ENCODE measurements at places on chromosomes 5 and 9.
A peak's percentile ranks its signal among the peaks of the same experiment; 100 is the strongest.

- DNase-seq, result peak; percentile 51
Observed at GRCh38 chr9:24245988-24246387, 299.7 kb downstream of the IZUMO3 start.

- no peak for DNase-seq
Observed at GRCh38 chr9:101578378-101578777, 16.4 kb downstream of the PPP3R2 start.

DNA sequence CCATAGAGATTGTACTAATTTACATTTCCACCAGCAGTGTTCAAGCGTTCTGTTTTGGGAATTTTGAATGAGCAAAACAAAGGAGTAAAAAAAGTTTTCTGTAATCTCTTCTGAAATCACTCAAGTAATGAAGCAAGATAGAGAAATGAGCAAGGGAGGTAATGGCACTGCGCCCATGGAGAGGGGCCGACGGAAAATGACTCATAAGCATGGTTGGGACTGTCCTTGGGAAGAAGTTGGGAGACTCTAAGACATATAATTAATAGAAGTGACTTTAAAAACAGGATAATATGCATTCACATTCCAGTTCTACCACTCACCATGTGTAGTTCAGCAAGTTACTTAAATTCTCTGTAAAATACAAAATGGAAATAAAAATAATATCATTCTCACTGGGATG lies 62.5 kb upstream of the C5orf46 start:
- DNase-seq, result no peak

GRCh38 chr5:38267372-38267771 lies 9.0 kb downstream of the EGFLAM start:
- DNase-seq, result no peak

- no peak for DNase-seq
Observed at GRCh38 chr9:19522558-19522957, 113.7 kb downstream of the ACER2 start.

- no peak for DNase-seq
Observed at GRCh38 chr9:124045830-124046177, 34.2 kb downstream of the LHX2 start.

DNA sequence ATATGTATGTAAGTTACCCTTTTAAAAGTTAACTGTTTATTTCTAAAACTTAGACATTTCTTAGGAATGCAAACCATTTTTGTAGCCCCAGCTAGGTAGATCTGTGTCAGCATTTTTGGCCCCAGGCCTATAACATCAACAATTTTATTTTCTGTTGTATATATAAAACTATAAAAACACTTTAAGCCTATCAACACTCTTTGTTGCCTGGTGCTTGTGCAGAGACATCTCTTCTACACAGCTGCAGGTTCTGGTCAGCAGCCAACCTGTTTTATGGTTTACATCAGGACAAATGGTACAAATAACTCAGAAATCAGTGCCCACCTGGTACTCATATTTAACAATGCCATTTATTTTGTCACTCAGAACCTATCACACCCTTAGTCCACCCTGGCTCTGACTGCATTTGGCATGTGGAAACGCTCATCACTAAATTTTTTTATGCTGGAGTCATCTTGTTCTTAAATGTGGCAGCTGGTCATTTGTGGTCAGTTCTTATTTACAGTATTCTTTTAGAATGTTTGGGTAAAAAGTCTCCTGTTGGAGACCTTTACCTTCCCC lies 173.4 kb downstream of the DNAH5 start:
- DNase-seq, result no peak

GRCh38 chr5:134577796-134578577 lies 52.5 kb downstream of the JADE2 start:
- peak; percentile 75 for DNase-seq

- no peak for DNase-seq
Observed at GRCh38 chr9:89026876-89027275, 35.6 kb downstream of the S1PR3 start.

- DNase-seq, result peak; percentile 32
Observed at GRCh38 chr9:75993434-75993833, 103.0 kb downstream of the PCSK5 start.

DNA sequence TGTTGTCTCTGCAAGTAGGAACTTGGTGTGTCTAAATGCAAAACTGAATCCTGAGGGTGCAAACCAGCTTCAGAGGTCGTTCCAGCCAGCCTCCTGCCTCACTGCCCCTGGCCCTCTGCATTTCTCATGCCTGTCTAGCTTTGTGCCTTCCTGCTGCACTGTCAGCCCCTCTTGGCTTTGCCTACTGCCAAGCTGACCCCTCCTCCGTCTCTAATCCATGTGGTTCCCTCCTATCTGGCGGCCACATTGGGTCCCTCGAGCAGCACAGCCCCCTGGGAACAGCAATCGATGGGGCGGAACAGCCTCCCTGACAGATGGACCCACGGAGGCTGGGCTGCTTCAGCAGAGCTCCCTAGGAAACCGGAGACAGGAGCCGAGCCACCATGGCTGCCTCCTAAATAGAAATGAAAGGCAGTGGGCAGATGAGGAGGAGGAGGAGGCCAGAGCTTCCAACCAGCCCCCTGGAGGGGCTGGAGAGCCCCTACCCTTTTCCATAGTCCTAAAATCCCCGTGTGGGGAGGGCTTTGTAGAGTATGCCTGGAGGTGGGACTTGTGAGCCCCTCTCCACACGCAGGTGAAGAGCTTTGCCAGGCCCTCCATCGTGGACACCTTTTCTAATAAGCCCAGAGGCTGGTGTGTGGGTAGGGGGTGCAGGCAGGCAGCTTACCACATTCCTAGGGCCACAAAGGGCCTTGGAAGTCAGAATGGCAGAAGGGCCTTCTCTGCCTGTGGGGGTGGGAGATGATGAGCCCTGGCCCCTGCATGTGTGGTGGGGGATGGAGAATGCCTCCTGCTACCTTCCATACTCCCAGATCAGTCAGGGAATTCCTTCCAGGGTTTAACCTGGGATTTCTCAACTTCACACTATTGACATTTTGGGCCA lies 9.2 kb upstream of the CXXC5 start:
- DNase-seq, result no peak

- DNase-seq, result no peak
Observed at GRCh38 chr9:13627071-13627470, 347.6 kb upstream of the MPDZ start.

DNA sequence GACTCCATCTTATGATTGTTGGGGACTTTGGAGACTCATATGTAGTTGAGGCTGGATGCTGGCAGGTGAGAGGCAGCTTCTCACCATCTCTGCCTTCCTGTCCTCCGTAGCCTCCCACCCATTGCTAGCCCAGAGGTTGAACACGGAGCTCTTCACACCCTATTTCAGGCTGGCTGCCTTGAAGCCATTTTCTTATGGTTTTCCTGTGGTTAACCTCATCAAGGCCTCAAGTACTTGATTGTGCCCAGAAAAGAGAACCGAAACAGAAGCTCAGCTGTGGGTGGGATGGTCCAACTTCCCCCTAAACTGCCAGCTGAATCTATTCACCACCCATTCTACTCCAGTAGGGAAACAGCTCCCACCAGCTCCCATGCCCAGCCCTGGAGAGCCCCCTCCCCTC lies 102.9 kb downstream of the LIFR start:
- no peak for DNase-seq

DNA sequence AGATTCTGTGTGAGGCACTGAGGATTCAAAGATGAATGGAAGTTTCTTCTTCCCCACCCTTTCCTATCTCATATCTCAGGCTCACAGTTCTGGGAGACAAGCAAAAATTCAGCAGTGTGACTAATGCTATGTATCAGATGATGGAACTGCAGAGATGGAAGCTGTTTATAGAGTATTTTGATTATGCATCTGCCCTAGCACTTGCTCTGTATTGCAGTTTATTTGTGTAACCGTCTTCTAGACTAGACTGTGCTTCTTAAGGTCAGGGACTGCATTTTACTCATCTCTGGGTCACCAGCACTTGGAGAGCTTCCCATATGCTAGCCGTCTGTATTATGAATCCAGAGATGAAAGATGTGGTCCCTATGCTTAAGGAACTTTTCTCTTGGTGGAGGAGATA lies 12.6 kb downstream of the CAVIN4 start:
- DNase-seq, result no peak

DNA sequence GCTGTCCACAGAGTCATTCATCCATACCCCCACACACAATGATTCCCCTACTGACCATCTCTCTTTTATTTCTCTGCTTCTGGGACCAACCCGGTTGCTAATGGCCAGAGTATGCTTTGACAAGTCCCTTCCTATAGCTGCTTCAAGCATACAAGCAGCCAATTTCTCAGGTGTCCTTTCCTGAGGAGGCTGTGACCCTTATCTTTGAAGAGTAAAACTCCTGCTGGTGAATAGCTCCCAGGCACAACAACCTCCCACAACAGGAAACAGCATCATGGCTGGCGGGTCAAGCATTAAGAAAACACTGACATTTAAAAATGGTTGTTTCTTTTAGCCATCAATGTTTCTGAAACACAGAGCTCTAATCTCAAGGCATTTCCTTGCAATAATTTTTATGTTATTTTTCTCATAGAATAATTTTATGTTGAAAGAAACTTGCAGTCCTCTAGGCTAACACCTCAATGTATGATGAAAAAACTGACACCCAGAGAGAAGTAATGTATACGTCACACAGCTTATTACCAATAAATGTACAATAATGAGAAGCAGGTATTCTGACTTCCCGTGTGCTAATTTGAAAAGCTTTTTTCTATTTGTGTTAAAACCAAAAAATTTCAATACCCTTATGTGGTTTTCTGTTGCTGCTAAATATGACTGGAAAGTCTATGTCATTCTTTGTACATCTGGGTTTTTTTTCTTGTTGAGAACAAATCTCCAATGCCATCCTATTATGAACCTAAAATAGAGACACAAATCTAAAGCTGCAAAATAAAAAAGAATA lies 7.5 kb upstream of the PAM start:
- no peak for DNase-seq

GRCh38 chr5:78594610-78595457 lies 53.7 kb downstream of the LHFPL2 start:
- DNase-seq, result peak; percentile 87

DNA sequence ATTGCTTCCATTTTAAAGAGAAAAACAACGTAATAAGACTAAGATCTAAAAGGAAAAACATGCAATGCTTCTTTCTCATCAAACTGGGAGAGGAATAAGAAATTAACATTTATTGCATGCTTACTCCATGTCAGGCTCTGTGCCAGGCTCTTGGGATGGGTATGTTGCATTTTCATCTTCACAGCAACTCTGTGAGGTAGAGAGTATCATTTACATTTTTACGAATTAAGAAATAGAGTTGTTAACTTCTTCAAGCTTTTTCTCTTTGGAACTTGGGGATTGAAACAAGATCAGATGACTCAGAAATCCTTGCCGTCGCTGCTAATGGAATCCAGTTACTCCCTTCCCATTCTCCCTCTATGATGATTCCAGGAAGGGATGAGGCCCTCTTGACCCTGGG lies 39.5 kb downstream of the PDE8B start:
- no peak for DNase-seq

DNA sequence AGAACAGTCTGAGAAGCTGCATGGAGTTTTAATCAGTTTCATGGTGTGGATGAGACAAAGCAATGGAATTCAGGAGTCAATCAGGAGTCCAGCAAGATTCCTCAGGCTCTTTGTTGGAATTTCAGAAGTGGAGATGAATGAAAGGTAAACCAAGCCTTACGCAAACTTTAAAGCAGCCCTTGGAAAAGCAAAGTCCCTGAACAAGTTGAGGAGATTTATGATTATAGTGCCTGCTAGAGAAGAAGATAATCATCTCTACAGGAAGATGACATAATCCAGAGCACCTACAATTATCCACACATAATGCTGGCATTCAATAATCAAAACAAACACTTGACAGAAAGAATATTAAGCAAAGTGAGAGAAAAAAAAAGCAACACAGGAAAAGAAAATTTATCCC lies 1380.1 kb upstream of the NUDT12 start:
- DNase-seq, result no peak

GRCh38 chr5:3381206-3381825 lies 214.3 kb upstream of the IRX1 start:
- no peak for DNase-seq

- DNase-seq, result no peak
Observed at GRCh38 chr5:175219366-175219765, 224.6 kb downstream of the DRD1 start.

GRCh38 chr9:92385953-92386352 lies 18.4 kb downstream of the OGN start:
- DNase-seq, result peak; percentile 26

- DNase-seq, result no peak
Observed at GRCh38 chr5:5178580-5178979, 38.5 kb downstream of the ADAMTS16 start.

DNA sequence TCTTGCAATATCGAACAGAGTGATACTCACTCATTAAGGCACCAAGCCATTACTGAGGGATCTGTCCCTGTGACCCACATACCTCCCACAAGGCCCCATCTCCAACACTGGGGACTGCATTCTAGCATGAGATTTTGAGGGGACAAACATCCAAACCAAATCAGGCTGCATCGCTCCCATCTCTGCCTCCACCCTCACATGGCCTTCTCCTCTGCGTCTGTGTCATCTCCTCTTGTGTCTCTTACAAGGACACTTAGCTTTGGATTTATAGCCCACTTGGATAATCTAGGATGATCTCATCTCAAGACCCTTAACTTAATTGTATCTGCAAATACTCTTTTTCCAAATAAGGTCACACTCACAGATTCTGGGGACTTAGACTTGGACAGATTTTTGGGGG lies 284.4 kb upstream of the DAP start:
- DNase-seq, result no peak

GRCh38 chr9:37511016-37512010 lies 25.6 kb downstream of the POLR1E start:
- DNase-seq, result no peak

GRCh38 chr5:31809050-31809870 lies 170.3 kb downstream of the PDZD2 start:
- peak; percentile 75 for DNase-seq

DNA sequence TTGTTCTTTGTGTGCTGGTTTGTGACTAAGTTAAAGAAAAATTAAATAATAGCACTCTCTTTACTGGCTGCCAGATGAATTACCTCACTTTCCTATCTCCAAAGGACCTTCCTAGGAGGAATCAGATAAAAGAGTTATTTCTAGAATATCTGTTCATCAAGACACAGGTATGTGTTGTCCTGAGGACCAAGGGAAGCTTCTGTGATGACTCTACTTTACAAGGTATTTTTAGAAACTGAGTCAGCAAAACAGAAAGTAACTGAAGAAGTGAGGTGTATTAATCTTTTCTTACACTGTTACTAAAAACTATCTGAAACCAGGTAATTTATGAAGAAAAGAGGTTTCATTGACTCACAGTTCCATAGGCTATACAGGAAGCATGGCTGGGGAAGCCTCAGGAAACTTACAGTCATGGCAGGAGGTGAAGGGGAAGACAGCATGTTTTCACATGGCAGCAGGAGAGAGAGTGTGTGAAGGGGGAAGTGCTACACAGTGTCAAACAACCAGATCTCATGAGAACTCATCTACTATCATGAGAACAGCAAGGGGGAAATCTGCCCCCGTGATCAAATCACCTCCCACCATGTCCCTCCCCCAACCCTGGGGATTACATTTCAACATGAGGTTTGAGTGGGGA lies 189.2 kb upstream of the DMAC1 start:
- DNase-seq, result no peak

GRCh38 chr5:158953929-158954534 lies 145.7 kb downstream of the EBF1 start:
- no peak for DNase-seq

Data from RKO (cell line).